ENCODE measurements at places on chromosomes 4 and X. TPM values are rescaled to one million over a fixed set of nuclear protein-coding genes. Genes with fewer than 3 reads are reported as not detected.

Gene C4orf50
- total RNA-seq: not detected

Gene MMAA
- total RNA-seq: 1.7 TPM

Gene HERC5
- total RNA-seq: 83.9 TPM

Gene ARHGAP36
- total RNA-seq: not detected

Gene CT47B1
- not detected for total RNA-seq

Gene TFE3
- total RNA-seq: 17.1 TPM

Gene CTAG1A
- not detected for total RNA-seq

Gene KIT
- total RNA-seq: 42.2 TPM

Gene COMMD8
- total RNA-seq: 30.9 TPM

Gene USP17L19
- not detected for total RNA-seq

Gene PTPN13
- 69.1 TPM for total RNA-seq

Gene STK32B
- 12.3 TPM for total RNA-seq

Gene GAGE12H
- total RNA-seq: not detected

Gene ADGRG2
- under 0.01 TPM for total RNA-seq

Gene CT45A3
- total RNA-seq: not detected

Gene JAKMIP1
- total RNA-seq: not detected

Gene PWWP3B
- total RNA-seq: not detected

Gene PDCL2
- not detected for total RNA-seq

Measured in melanocyte of skin (primary cell).